ENCODE measurements at places on chromosomes 7 and 10.

GRCh38 chr10:113272511-113272910 lies 280.3 kb upstream of the HABP2 start:
- no peak for DNase-seq

DNA sequence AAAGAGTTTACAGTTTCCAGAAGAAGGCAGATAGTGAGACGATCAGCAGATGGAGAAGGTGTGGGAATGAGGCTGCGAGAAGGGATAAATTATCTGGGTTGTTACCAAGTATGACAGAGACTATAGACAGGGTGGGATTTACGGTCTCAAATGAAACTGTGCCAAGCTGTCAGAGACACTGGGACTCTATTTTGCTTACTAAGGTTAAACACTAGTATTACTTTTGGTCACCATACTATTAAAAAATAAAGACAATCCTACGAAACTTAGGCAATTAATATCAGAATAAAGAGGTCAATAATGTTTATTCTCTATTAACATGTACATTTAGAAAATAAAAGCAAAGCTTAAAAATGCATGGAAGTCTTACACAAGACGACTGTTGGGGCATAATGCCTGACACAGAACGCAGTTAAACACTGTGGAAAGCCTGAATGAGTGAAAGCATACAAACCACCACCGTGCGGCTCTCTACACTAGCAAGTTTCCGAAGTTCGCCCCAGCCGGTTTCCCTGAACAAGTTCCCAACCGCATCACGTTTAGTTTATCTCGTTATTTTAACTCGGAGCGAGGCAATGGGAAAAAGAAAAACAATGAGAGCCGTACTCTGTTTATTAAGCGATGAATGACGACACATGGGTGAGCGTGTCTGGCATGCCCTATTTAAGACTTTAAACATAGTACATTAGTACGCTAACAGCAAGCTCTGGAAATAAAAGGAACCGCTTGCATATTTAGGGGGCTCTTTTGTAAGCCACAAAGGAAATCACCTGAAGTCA lies 909 bp upstream of the CC2D2B start:
- peak; percentile 50 for DNase-seq

DNA sequence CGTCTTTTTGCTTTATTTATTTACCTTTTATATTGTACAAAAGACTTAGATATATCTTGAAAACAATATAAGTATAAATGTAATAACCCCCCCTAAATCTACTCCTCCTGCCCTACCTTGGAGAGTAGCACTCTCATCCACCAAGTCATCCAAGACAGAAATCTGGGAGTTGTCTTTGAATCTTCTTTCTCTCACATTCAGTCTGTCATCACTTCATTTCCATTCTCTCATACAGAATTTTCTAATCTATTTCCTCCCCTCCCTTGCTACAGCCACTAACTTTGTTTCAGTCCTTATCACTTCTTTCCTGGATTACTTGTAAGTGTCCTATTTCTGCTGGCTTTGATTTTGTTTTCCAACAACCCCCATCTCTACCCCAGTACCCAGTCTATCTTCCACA lies 170.6 kb downstream of the SEMA3D start:
- DNase-seq = no peak

DNA sequence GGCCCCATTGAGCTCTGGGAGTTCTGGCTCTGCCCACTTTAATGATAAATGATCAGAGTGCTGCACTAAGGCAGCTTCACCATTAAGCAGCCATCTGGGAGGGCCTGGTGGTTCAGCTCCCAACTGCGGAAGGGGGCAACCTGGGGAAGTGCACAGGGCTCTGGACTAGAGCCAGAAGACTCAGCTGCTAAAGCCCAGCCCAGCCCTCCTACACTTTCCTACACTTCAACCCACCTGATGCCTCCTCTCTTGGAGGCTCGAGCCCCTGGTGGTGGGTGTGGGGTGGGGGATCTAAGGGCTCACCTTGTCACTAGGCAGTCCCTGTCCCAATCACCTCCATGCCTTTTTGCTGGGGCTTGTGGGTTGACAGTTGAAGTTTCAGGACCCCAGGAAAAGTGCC lies 60.6 kb upstream of the ANTXRL start:
- DNase-seq = no peak

GRCh38 chr7:101553018-101553770 lies 75.9 kb downstream of the MYL10 start:
- no peak for DNase-seq

DNA sequence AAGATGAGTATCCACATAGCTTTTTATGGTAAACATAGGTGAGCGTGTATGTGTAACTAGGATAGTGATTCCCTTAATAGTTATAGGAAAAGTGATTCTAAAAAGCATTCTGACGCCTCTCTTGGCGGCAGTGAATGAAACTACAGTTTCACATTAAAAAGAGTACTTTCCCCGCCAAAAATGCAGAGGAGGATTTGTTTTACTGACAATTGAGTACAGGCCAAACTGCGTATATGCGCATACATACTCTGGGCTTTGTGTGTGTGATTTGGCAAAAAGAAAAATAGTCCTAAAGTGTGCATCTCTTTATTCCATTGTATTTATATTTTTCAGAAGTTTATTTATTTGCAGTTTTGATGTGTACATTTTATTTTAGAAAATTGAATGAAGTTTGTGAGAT lies 10.3 kb downstream of the CUL1 start:
- DNase-seq = no peak

GRCh38 chr7:122460936-122461335 lies 156.4 kb upstream of the FEZF1 start:
- DNase-seq = no peak

- DNase-seq = no peak
These were observed 4.7 kb upstream of the LMBR1 start for GRCh38 chr7:156897673-156898072.
